Hematopoietic multipotent progenitor cell treated with erythropoietin and hydrocortisone succinate and interleukin-3 and kit ligand, for 6 days (in vitro differentiated cells): ENCODE measurements at places on chromosomes 2 and 18.
A peak's percentile ranks its signal among the peaks of the same experiment; 100 is the strongest.

GRCh38 chr2:27911458-27912210 is 21.1 kb downstream of the BABAM2 start:
- no peak for DNase-seq

DNA sequence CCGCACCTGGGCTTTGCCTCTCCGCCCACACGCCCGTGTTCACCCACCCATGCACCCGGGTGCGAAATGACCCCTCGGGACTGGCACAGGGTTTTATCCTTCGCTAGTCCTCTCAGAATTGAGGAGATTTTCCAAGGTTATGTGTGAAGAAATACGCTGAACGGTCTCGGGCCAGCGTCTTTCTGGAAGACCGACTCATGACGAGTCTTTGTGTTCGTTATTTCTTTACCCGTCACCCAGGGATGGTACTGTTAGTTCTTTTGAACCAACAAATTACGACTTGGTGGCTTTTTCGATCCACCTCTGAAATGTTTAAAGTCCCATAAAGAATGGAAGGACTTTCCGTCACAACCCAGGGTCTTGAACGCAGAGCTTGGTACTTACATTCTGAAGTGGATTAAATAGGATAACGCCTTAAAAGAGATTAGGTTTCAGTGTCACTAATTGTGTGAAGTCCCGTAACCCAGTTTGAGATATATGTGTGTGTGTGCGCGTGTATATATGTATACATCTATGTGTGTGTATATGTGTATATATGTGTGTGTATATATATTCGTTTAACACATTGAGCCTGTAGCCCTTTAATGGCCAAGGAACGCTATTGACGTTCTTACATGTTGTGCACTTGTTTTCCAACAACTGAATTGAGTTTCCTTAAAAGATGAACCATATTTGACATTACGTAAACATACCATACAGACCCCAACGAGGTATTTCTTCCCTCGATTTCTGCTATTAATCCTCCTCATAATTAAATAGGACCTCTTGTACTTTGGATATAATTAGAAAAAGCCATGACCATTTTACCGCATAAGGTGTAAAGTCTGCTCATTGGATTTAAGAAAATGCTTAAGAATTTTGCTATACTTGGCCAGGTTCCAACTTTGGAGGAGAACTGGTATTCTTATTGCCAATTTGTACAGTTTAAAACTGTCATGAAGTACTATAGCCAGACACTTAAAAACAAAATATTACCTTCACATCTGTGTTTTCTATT is 889 bp downstream of the ZC3H15 start:
- peak; percentile 51 for DNase-seq

- DNase-seq, result no peak
Observed at GRCh38 chr2:109370399-109371035, 241.5 kb downstream of the SH3RF3 start.

DNA sequence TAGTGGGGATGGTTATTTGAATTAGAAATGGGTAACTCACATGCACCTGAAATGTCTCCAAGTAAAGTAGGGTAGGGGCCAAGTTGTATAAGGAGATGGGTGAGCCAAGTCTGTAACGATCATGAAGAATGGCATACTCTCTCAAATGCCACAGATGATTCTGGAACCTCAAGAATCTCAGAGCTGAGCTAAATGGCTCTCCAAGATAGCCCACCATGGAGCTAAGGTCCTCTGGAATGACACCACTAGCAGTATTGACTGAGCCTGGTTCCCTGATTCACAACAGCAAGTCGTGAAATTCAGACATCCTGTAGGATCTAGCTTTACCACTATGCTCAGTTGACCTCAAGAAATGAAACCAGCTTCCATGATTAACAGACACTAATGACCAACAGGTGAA is 115.9 kb upstream of the EPAS1 start:
- no peak for DNase-seq

GRCh38 chr2:158042245-158042644 is 59.4 kb upstream of the UPP2 start:
- DNase-seq, result no peak

DNA sequence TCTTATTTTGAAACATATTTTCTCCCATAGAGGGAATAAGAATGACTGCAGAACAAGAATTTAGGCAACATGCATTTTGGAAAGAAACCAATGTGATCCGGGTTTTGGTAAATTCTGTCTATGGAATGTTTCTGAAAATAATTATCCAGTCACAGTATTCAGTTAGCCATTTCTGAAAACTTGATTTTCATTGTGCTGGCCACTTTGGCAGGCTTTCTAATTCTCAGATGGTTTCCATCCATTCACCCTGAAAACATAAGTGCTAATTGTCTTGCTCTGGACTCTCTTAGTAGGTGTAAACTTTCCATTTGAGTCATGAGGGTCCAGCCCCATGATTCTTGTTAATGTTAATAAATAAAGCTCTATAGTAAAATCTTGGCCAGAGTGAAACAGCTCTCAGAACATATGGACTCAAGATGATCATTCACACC is 176.5 kb downstream of the RBM43 start:
- DNase-seq, result no peak

DNA sequence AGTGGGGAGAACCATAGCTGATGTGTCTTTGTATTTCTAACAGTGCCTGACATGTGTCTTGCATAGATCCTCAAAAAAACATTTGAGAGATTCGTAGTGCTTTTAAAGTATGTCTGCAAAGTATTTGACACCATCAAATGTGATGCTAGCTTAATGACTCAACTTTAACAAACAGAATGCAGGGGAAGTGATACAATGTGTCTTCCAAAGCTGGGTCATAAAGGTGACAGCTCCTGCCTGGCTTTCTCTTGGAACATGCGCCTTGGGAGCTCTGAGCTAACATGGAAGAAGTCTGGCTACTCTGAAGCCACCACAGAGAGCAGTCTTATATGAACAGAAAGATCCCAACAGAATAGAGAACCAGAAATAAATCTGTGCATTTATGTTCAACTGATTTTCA is 78.2 kb downstream of the C1D start:
- no peak for DNase-seq

- DNase-seq, result no peak
Observed at GRCh38 chr2:200756618-200757321, 54.9 kb upstream of the BZW1 start.

- no peak for DNase-seq
Observed at GRCh38 chr2:47620770-47621437, 162.0 kb upstream of the MSH6 start.

DNA sequence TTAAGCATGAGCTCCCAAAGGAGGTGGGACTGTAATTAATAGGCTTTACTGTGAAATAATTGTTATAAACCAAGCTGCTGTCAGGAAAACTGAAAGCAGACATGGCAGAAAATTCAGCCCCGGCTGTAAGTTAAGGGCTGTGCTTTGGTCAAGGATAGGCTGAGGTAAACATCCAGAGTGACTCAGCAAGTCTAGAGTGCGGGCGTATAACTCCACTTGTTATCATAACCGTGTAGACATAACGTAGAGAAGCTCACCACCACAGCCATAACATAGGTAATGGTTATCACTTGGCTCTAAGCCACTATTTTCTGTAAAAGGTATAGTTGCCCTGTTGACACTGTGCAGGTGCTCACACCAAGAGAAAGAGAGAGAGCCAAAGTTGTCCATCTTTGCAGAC is 316.8 kb downstream of the DCDC2C start:
- no peak for DNase-seq

- DNase-seq, result no peak
Observed at GRCh38 chr2:57204364-57204763, 842.2 kb upstream of the VRK2 start.

- DNase-seq, result no peak
Observed at GRCh38 chr2:76812156-76812555, 710.0 kb downstream of the LRRTM4 start.
